Airway epithelial cell (primary cell): ENCODE measurements at places on chromosomes 12 and 14. TPM values are rescaled to one million over a fixed set of nuclear protein-coding genes. Genes with fewer than 3 reads are reported as not detected.

The YBX3 gene
- total RNA-seq, result 371 and 373 TPM in 2 replicates

The COQ5 gene
- total RNA-seq, result 22.2 and 27.7 TPM in 2 replicates

The MSRB3 gene
- 0.93 and 2.1 TPM in 2 replicates for total RNA-seq

The TMEM52B gene
- not detected in 2 replicates for total RNA-seq

The CCNB1IP1 gene
- 51.3 and 52.7 TPM in 2 replicates for total RNA-seq

The EID3 gene
- total RNA-seq, result 0.14 and 0.42 TPM in 2 replicates

The CBLN3 gene
- total RNA-seq, result 0.56 and 1.1 TPM in 2 replicates

The KRT78 gene
- total RNA-seq, result 2.2 and 3.9 TPM in 2 replicates
